ENCODE measurements at places on chromosomes 7 and 10.

- no peak for DNase-seq
Measured at GRCh38 chr7:92778972-92779371, 57.4 kb downstream of the CDK6 start.

DNA sequence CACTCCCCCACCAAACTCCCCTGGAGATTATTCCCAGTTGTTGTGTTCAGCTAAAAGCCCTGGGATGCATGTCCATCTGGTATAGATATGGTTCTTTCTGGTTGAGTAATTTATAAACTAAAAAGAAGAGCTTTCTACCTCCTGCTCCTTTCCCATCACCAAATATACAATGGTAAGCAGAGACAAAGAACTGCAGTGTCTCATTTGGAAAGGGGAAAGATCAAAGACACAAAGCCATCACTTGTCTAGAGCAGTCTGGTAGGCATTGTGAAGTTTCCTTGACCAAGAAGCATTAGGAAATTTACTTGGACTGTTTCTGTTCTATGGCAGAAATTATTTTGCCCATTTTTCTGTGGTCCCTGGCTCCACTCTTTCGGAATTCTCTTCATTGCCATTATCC, 24.9 kb upstream of the PANK1 start:
- no peak for DNase-seq

GRCh38 chr10:43105956-43106229, 29.0 kb downstream of the RET start:
- DNase-seq, result no peak

DNA sequence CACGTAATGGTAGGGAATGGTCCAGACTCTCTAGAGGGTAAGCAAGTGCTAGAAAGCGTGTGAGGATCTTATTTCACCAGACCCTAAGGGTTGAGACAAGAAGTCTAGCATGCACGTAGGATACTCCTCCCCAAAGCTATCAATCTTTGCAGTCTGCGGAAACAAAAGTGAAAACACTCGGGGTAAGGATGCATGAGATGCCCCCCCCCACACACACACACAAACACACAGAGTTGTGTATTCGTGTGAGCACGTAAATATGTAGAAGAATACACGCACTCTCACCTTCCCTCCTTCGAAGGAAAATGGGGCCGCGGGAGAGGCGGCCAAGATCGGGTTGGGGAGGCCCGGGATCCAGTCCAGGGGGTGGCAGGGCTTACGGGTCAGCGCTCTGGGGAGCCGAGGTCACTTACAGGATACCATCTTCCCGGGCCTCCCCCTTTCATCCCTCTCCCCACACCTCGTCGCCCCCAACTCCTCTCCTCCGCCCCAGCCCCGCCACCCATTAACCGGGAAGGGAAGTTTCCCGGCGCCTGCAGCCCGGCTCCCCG, 455 bp downstream of the CUL2 start:
- peak; percentile 2 for DNase-seq

- no peak for DNase-seq
Measured at GRCh38 chr10:63667596-63668480, 146.6 kb downstream of the REEP3 start.

DNA sequence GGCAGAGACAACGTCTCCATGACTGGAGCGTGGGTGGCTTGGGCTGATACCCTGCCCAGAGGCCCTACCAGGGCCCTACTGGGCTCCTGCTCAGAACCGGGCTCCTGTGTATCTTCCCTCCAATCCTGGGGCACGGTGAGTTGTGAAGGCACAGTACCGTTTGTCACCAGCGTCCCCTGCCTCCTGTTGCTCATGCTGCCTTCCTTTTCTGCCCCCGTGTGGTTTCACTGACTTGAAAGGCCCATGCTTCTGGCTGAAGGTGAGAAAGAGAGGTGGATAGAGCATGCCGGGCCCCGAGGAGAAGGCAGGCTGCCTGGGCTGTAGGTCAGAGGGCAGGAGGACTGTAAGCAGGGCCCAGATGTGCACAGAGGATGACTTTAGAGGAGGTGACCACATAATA, 9.1 kb upstream of the DMBT1 start:
- no peak for DNase-seq

GRCh38 chr7:131369354-131369753, 41.7 kb downstream of the MKLN1 start:
- DNase-seq, result no peak

GRCh38 chr7:47937065-47937687, 11.1 kb downstream of the PKD1L1 start:
- no peak for DNase-seq

- no peak for DNase-seq
Measured at GRCh38 chr10:30057421-30057841, 2.0 kb downstream of the JCAD start.

GRCh38 chr10:44952779-44953231, 6.8 kb upstream of the RASSF4 start:
- DNase-seq, result no peak

GRCh38 chr10:36681751-36682632, 443.4 kb upstream of the ANKRD30A start:
- DNase-seq, result no peak

- no peak for DNase-seq
Measured at GRCh38 chr7:138785587-138786437, 12.0 kb upstream of the TMEM213 start.

DNA sequence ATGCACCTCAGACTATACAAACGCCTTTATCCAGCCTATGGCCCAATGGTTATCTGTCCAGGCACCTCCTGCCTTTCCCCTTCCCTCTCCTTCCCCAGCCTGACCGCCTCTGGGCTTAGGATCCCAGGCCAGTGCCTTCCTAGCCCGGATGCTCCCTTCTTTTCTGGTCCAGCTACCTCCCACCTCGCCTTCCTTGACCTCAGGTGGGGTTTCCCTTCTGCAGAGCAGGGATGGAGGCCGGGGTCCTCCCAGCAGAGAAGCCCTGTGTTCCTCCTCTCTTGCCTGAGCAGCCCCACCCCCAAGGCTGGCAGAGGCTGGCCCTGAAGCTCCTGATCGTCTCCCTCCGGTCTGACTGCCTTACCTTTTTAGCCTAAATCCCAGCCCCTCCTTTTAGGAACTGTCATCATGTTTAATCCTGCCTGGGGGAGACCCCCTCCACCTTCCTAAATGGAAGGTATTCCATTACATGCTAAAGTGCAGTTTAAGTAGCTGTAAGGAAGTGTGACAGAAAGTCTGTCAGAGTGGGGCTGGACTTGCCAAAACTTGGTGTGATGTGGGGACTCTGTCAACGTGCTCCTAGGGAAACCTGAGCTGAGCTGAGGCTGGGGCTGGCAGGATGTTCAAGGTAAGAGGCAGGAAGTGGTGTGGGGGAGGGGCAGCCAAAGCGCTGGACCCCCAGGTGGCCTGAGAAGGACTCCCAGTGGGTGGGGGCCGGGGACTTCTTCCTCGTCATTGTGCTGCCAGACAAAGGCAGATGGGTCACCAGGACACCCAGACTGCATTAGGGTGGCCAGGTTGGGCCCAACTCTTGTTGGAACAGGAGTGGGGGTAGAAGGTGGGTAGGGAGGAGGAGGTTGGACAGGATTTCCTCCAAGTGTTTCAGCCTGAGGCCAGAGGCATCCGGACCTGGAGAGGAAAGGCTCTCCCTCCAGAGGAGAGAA, 39.5 kb downstream of the LBX1 start:
- DNase-seq, result no peak

Data from activated CD8-positive, alpha-beta memory T cell treated with anti-CD3 and anti-CD28 coated beads for 4 hours (primary cell).